ENCODE measurements at places on chromosomes 4 and X.

DNA sequence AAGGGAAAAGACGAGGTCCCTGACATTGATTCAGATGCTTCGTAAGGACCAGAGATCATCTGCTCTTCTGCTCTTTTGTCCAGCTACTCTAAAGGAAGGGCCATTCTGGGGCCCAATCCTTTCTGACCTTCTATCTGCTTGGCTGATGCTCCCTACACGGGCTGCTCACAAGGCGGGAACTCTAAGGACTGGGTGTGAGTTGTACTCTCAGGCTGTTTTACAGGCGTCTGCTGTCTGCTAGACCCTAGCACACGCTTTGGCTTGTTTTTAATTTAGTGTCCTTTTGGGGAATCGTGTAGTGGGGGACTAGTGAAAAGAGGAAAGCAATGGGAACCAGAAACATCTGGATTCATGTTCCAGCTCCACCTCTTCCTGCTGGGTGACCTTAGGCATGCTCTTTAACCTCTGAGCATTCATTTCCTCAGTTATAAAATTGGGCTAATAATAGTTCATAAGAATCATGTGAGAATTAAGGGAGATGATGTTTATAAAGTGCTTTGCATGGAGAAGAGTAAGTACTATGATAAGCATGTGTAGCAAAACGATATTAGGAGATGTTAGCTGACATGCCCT, 53.1 kb downstream of the CASP3 start:
- no peak for DNase-seq

- DNase-seq: no peak
Measured at GRCh38 chr4:181030961-181031360, 1212.2 kb upstream of the TENM3 start.

GRCh38 chrX:6026980-6027379, 201.7 kb downstream of the NLGN4X start:
- no peak for DNase-seq

DNA sequence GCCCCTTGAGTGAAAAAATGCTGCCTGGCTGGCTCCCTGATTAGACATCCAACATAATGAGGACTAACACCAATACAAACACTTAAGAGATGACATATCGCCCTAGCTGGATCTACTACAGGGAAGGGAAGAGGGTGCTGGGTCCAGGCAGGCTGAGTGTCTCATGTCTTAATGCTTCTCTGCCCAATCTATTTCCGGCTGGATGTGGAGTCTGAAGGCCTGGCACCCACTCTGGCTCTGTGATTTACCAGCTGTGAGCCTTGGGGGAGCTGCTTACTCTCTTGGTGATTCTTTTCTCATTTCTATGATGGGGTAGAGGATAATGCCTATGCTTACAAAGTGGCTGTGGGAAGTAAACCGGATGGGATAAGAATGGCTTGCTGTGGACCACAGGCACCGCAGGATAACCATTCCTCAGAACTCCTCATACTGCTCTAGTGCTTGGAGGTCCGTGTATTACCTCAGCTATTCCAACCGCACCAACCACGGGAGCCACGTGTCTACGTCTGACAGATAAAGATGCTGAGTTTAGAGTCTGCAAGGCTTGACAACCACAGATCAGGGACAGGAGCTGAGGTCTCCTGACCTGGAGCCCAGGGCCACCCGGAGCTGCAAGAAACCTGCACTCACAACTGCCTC, 161.7 kb downstream of the AFAP1 start:
- no peak for DNase-seq

DNA sequence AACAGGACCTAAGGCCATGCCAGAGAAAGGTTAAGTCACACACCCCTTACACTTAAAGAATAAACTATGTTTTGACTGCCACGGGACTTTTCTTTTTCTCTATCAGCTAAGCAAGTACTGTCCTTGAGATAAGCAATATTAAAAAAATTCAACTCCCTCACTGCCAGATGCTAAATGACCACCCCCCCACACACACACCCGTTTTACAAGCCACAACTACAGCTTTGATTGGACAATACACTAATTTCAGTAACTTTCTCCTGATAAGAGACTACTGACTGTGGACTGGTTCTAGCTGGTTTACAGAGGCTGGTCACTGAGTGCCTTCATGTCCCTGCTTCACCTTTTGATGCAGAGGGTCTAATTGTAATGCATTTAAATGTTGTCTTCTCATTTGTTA, 63.9 kb upstream of the HOPX start:
- DNase-seq: no peak

- peak; percentile 7 for DNase-seq
Measured at GRCh38 chrX:119880552-119881437, 9.2 kb downstream of the NDUFA1 start.

DNA sequence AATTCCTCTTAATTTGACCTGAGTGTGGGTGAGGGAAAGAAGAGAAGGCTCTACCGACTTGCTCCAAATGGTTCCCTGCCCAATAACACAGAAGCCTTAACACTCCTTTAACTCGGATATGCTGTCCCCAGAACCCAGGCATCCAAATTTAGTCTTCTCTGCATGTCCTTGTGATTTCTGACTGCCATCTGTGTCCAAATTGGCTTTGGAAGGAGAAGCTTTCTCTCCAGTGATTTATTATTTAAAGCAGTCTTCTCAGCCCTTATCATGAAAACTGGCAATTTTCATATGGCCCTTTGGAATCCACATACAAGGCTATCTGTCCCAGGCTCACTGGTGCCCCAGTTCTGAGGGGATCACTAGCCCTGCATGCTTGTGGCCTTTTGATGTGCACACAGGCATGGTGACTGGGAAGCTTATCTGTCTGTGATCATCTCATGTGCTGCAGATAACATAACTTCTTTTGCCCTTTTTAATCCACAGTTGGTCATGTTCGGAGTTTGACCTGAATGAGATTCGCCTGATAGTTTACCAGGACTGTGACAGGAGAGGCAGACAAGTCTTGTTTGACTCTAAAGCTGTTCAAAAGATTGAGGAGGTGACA, 56.7 kb downstream of the FNIP2 start:
- no peak for DNase-seq

GRCh38 chrX:68902706-68903504, 74.1 kb downstream of the EFNB1 start:
- no peak for DNase-seq

GRCh38 chrX:53095796-53096195, 1.9 kb downstream of the KANTR start:
- DNase-seq: no peak

DNA sequence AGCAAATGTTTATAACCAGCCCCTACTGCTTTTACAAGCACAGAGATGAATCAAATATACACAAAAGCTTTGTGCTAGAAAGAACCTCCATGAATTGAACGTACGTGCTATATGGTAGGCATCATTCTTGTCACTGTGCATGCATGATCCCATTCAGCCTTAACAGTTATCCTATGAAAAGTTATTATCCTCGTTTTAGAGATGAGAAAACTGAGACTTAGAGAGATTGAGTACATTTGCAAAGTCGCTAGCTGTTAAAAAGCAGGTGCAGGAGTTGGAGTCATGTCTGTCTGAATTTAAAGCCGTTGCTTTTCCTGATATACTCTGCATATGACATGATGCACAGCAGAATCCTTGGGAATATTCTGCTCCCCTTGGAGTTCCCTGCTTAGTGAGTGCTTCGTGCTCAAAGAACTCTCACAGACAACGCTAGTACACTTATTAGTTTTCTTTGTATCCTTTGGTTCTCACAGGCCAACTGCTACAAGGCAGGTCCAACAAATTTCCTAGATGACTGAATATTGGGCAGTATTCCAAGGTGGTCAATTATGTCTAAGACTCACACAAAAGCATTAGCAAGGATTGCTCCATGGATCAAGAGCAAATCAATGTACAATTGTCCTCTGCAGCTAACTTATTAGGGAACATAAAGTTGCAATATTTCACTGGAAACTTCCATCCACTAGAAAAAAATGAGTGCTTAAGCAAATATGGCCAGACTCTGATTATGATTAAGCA, 42.8 kb upstream of the TRIM2 start:
- no peak for DNase-seq

GRCh38 chrX:40095583-40096394, 2.0 kb downstream of the BCOR start:
- DNase-seq: no peak
